ENCODE measurements at places on chromosomes 16 and 17.

DNA sequence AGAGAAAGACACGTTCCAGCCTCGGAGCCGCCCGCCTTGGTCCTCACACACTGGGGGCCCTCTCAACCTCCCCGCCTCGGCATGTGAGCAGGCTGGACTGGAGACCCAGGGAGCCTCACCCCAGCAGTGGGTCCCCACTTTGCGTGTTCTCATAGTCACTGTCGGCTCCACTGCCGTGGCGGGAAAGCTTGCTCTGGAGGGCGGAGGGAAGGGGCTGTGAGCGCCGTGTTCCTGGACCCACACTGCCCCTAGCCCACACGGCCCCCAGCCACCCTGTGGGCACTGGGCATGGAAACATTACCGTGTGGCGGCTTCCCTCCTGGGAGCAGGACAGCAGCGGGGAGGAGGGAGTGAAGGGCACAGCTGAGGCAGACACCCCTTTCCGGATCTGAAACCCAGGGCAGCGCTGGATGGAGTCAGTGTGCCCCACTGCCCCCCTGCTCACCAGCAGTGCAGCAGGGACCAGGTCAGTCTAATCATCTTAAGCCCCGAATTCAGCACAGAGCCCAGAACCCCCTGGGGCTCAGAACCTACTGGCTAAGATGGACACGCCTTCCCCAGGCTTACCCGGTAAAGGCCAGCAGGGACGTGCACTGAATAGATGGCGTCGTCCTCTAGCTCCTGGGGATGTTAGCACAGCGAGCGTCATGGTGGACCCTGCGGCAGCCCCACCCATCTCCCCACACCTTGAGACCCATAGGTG, 7.2 kb downstream of the TP53I13 start:
- DNase-seq: no peak

DNA sequence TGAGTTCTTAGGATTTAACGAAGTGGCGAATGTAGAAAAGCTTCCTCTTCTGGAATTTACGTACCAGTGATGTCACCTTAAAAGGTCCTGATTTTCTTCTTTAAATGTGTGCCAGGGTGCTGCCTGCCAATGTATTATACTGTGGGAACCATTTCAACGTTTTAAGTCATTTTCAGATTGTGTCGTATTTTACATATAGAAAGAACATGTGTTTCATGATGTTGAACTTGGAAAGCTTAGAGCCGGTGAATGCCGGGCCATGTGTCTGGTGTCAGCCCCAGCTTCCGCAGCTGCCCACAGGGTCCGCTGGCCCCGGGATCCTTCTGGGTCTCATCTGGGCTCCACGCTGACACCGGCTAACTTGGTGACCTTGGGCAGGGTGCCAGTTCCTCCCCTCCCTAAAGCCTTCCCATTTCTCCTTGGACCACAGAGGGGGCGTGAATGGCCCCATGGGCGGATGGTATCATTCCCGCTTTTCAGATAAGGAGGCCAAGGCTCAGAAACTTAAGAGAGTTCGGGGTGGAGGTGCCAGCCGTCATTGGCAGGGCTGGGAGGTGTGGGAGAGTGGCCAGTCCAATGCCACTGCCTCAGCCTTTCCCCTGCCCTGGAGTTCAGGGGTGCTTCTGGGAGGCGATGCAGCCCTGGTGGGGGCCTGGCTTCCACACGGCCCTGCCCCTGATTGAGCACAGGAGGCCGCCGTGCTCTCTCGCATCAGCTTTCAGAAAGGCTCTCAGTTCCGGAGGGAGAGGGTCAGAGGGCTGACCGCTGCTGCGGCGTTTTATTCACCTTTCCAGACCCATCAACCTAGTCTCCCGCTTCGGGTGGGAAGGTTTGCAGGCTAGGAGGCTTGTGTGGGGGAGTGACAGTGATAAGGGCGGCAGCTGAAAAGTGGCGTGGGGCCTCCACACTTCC, 68.8 kb upstream of the CIBAR2 start:
- no peak for DNase-seq

DNA sequence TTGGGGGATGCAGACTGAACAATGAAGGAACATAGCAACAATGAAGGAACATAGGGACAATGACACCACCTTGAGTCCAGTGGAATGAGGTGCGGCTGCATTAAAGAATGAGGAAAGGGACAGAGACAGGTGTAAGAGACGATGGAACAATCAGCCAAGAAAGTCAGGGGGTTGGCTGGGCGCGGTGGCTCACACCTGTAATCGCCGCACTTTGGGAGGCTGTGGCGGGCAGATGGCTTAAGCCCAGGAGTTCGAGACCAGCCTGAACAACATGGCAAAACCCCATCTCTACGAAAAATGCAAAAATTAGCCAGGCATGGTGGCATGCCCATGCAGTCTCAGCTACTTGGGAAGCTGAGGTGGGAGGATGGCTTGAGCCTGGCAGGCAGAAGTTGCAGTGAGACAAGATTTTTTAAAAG, 13.6 kb upstream of the CBFB start:
- no peak for DNase-seq

DNA sequence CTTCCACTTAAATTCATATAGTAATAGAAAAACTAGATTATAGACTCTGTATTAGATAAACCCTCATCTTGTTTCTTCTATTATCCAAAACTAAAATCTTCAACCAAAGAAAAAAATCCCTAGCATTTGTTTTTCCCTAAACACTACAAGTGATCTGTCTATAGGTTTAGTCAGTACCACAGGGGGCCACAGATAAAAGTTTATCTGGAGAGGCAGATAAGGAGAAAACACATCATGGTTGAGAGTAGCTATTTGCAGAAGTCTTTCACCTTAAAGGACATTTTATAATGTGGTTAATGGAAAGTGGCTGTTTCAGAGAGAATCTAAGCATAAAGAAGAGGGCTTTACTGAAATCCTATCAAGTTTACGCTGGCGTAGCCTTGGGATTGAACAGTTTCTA, 160.1 kb downstream of the CDK5R1 start:
- no peak for DNase-seq

GRCh38 chr17:32148351-32148750, 6.0 kb downstream of the RHOT1 start:
- DNase-seq: no peak

- DNase-seq: no peak
Measured at GRCh38 chr17:27573971-27574525, 56.9 kb upstream of the LGALS9 start.

Data from SW480 (cell line).